ENCODE measurements at places on chromosomes 7 and 10. TPM values are rescaled to one million over a fixed set of nuclear protein-coding genes. Genes with fewer than 3 reads are reported as not detected.

Gene NRCAM
- total RNA-seq = 0.21 TPM

Gene CELF2
- total RNA-seq = 154 TPM

Gene OGDHL
- 0.46 TPM for total RNA-seq

Gene AGMO
- not detected for total RNA-seq

Gene HOXA5
- not detected for total RNA-seq
